Occipital lobe (tissue), 3 donors: ENCODE measurements at places on chromosomes 12 and 14. TPM values are rescaled to one million over a fixed set of nuclear protein-coding genes. Genes with fewer than 3 reads are reported as not detected.

FOXN4 gene
- 0.16 TPM for total RNA-seq

SPATS2 gene
- total RNA-seq: 58.2 TPM

LRTM2 gene
- 4.5 TPM for total RNA-seq

CELA1 gene
- total RNA-seq: not detected

HOXC10 gene
- total RNA-seq: not detected

CLEC14A gene
- 4.5 TPM for total RNA-seq

SMOC1 gene
- total RNA-seq: 18.6 TPM

LTB4R gene
- 1.6 TPM for total RNA-seq

TROAP gene
- total RNA-seq: 1.2 TPM

CLEC4C gene
- not detected for total RNA-seq

SLC38A2 gene
- total RNA-seq: 259 TPM

ESR2 gene
- total RNA-seq: 1.4 TPM

TGM1 gene
- 0.94 TPM for total RNA-seq

SEC23A gene
- total RNA-seq: 137 TPM

CLMN gene
- total RNA-seq: 0.78 TPM

GARIN6 gene
- not detected for total RNA-seq

ING4 gene
- 65.0 TPM for total RNA-seq

TRHDE gene
- total RNA-seq: 57.1 TPM

DTX1 gene
- 16.2 TPM for total RNA-seq
